ENCODE measurements at places on chromosomes 2 and 18.

- H3K27me3 ChIP-seq: no peaks in the 10 kb centered on the region
- H3K27ac ChIP-seq: no peak overlapping the region
- peaks cover 10% of the 10 kb centered on the region for H3K4me1 ChIP-seq
- peaks cover 61% of the 10 kb centered on the region for H3K36me3 ChIP-seq
- DNase-seq: no peak
Measured at GRCh38 chr2:48459921-48460320, 70.0 kb upstream of the STON1 start.

GRCh38 chr18:48488388-48488850 lies 50.4 kb upstream of the CTIF start:
- DNase-seq: no peak
- H3K4me3 ChIP-seq: no peak overlapping the region
- H3K4me1 ChIP-seq: no peaks in the 10 kb centered on the region
- no peak overlapping the region for H3K27ac ChIP-seq
- H3K27me3 ChIP-seq: peaks cover 23% of the 10 kb centered on the region

GRCh38 chr2:204108330-204108751 lies 171.8 kb downstream of the ICOS start:
- DNase-seq: peak; percentile 40
- peaks cover 34% of the 10 kb centered on the region for H3K4me1 ChIP-seq
- no peaks in the 10 kb centered on the region for H3K36me3 ChIP-seq
- H3K27ac ChIP-seq: no peak overlapping the region
- H3K4me3 ChIP-seq: peak overlapping the region; percentile 79

- H3K27me3 ChIP-seq: peaks cover 30% of the 10 kb centered on the region
- no peak overlapping the region for H3K4me3 ChIP-seq
- no peaks in the 10 kb centered on the region for H3K36me3 ChIP-seq
- H3K4me1 ChIP-seq: peaks cover 1% of the 10 kb centered on the region
- H3K27ac ChIP-seq: no peak overlapping the region
Measured at GRCh38 chr2:23323198-23323916, 61.6 kb upstream of the KLHL29 start.

GRCh38 chr2:100141906-100142305 lies 484 bp downstream of the AFF3 start:
- H3K4me3 ChIP-seq: peak overlapping the region; percentile 70
- H3K4me1 ChIP-seq: peaks cover 80% of the 10 kb centered on the region
- H3K27me3 ChIP-seq: no peaks in the 10 kb centered on the region
- H3K36me3 ChIP-seq: no peaks in the 10 kb centered on the region

GRCh38 chr2:56918790-56919189 lies 735.0 kb downstream of the CCDC85A start:
- H3K4me1 ChIP-seq: no peaks in the 10 kb centered on the region
- no peaks in the 10 kb centered on the region for H3K27me3 ChIP-seq
- no peaks in the 10 kb centered on the region for H3K36me3 ChIP-seq
- no peak overlapping the region for H3K4me3 ChIP-seq
- H3K27ac ChIP-seq: no peak overlapping the region
- DNase-seq: no peak

DNA sequence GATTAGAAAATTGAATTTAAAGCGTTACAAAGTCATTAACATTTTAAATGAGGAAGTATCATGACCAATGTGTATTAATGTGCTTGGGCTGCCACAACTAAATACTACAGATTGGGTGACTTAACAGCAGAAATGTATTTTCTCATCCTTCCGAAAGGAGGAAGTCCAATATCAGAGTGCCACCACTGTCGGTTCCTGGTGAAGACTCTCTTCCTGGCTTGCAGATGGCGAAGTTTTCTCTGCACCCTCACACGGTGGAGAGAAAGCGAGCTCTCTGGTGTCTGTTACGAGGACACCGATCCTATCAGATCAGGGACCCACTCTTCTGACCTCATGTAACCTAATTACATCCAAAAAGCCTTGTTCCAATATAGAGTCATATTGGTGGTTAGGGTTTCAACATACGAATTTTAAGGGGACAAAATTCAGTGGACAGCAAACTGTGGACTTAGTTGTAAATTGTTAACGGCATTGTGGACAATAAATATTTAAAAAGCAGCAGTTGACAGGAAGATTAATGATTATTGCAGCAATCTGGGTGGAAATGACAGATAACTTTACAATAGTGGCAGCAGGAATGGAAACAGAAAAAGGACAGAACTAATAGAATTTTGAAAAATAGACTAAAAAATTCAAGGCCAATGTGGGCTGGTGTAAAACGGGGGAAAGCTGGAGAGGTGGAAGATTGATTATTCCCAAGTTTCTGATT lies 35.1 kb upstream of the CYRIA start:
- no peaks in the 10 kb centered on the region for H3K36me3 ChIP-seq
- peaks cover 3% of the 10 kb centered on the region for H3K27me3 ChIP-seq
- H3K4me1 ChIP-seq: no peaks in the 10 kb centered on the region
- DNase-seq: no peak
- H3K27ac ChIP-seq: no peak overlapping the region
- no peak overlapping the region for H3K4me3 ChIP-seq

- no peaks in the 10 kb centered on the region for H3K4me1 ChIP-seq
- H3K27ac ChIP-seq: no peak overlapping the region
- H3K36me3 ChIP-seq: no peaks in the 10 kb centered on the region
- no peak overlapping the region for H3K4me3 ChIP-seq
- DNase-seq: no peak
- H3K27me3 ChIP-seq: peaks cover under 1% of the 10 kb centered on the region
Measured at GRCh38 chr18:59661891-59662701, 35.1 kb downstream of the CCBE1 start.

- no peaks in the 10 kb centered on the region for H3K27me3 ChIP-seq
- no peaks in the 10 kb centered on the region for H3K36me3 ChIP-seq
- H3K4me1 ChIP-seq: no peaks in the 10 kb centered on the region
Measured at GRCh38 chr2:139694327-139694726, 914.1 kb upstream of the NXPH2 start.

Data from naive thymus-derived CD8-positive, alpha-beta T cell (primary cell).